CD8-positive, alpha-beta memory T cell (primary cell): ENCODE measurements at places on chromosomes 11 and 22.
A peak's percentile ranks its signal among the peaks of the same experiment; 100 is the strongest.

DNA sequence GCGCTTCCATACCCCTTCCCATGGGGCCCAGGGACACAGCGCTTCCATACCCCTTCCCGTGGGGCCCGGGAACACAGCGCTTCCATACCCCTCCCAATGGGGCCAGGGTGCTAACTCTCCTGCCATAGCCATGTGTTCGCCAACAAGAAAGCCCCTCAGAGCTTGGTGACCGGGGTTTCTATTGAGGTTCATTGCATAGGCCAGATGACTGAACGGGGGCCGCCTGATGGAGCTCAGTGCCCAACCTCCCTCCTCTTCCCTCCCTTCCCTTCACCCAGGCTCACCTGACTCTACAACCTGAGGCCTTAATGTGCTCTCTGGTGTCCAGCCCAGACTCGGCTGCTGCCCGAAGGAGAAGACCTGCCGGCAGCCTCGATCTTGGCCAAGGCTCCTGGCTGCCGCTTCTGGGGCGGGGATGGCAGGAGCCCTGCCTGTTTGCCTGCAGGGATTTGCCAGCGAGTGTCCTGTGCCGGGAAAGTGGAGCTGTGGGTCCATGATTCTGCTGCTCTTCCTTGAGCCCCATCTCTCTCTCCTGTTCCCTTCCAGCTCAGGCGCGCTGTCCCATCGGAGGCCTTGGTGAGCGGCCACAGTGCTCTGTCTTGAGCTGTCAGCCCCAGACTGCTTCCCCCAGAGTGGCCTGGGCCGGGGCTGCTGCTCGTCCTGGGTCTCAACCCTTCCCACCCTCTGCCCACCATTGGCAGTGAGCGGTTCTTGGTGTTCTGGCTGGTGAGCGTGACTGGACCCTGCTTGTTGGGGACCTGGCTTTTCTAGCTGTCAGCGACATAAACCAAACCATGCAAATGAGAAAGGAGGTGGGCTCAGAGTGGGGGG, 267.0 kb downstream of the TBC1D22A start:
- no peak overlapping the region for H3K27ac ChIP-seq
- no peak for DNase-seq
- H3K27me3 ChIP-seq: no peaks in the 10 kb centered on the region
- no peak overlapping the region for H3K4me3 ChIP-seq
- H3K4me1 ChIP-seq: no peaks in the 10 kb centered on the region

DNA sequence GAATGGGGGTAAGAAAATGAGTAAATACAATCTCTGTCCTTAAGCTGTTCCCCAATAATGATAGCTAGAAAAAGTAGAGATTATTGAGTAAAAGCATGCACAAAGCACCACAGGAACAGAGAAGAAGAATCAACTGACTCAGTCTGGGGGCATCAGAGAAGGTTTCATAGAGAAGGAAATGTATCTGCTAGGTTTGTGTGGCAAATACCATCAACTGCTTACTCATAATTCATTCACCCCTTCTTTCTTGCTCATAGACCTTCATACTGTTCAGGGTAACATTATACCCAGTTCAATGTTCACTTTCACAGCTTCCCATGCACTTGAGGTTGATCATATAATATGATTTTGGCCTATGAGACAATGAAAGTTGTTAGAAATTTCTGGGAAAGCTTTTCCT, 85.2 kb upstream of the SCUBE2 start:
- H3K4me1 ChIP-seq: no peaks in the 10 kb centered on the region
- H3K27ac ChIP-seq: no peak overlapping the region

GRCh38 chr22:31343235-31344191, 2.6 kb downstream of the PATZ1 start:
- DNase-seq: no peak
- peaks cover 49% of the 10 kb centered on the region for H3K36me3 ChIP-seq
- peaks cover 60% of the 10 kb centered on the region for H3K4me1 ChIP-seq
- H3K27me3 ChIP-seq: no peaks in the 10 kb centered on the region
- no peak overlapping the region for H3K27ac ChIP-seq

DNA sequence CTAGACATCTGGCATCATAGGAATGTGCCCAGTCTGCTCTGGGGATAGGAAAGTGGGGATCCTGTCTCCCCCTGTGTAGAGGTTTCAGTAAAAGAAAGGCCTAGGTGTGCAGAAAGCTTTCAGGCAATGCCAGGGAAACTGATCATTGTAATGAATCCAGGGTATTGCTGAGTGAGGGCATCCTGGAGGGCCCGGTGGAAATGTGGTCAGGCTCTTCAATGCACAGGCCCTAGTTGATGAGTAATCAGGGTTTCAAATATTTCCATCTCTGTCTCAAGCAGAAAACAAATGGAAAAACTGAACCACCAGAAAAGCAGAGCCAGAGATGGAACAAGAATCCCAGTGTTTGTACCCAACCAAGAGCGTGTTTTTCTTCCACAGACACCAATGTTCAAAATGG, 2.0 kb downstream of the CD3E start:
- peak overlapping the region; percentile 17 for H3K27ac ChIP-seq
- peaks cover 26% of the 10 kb centered on the region for H3K36me3 ChIP-seq
- H3K4me1 ChIP-seq: peaks cover 70% of the 10 kb centered on the region
- no peaks in the 10 kb centered on the region for H3K27me3 ChIP-seq
- DNase-seq: no peak

DNA sequence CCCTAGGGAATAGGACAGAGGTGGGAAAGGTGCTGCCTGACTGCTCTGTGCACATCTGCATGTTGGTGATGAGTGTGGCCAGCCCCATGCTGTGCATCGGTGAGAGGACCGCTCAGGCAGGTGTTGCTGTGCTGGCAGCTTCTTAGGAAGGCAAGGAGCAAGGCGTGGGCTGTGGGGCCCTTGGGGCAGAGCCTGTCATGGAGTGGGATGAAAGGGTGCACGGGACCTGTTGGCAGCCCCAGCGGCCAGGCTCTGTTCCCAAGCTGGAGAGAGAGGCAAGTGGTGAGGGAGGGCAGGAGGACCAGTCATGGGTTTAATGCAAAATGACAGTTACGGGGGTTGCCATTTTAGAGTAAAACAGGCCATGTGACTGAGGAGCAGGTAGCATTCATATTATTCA, 78.3 kb downstream of the ZBTB16 start:
- no peak overlapping the region for H3K27ac ChIP-seq
- no peaks in the 10 kb centered on the region for H3K36me3 ChIP-seq
- DNase-seq: no peak
- H3K27me3 ChIP-seq: no peaks in the 10 kb centered on the region
- peaks cover 23% of the 10 kb centered on the region for H3K4me1 ChIP-seq
- no peak overlapping the region for H3K4me3 ChIP-seq

DNA sequence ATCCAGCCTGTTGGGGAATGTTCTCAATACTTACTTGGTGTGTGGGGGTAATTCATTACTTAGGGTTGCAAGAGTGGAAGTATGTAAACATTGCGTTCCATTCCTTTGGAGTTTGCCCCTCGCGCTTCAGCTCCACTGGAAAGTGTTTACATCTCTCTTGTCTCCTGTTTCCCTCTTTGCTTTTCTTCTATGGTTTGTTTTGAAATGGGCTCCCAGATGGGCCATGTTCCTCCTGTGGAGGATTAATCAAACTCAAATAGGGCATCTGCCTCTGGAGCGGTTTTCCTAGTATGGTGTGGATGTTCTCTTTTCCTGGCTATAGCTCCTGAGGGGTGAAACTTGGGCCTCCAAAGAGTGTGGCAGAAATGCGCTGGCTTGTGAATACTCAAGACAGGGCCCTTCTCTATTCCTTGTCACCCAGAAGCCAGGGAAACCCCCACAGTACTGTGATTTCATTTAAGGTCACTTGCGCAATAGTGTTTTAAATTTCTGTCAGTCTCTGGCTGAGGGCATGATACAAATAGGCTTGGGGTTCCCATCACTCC, 51.9 kb downstream of the CD44 start:
- no peak overlapping the region for H3K27ac ChIP-seq
- H3K36me3 ChIP-seq: peaks cover 60% of the 10 kb centered on the region
- no peak for DNase-seq

DNA sequence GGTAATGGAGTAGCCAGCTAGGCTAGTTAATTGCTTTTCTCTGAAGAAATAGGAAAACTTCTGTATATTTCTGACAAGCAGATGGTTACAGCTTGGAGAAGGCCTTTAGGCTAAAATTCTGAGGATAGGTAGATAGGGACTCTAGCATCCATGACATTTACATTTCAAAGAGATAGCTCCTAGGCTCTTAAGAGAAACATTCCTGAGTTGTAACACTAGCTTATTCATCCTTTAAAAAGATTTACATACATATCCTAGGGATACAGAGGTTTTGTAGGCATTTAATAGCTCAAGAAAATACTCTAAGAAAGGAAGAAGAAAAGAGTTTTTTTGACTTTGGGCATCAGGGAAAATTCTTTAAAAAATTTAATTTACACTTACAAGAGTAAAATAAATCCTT, 130.9 kb upstream of the CCDC179 start:
- DNase-seq: no peak
- H3K27ac ChIP-seq: no peak overlapping the region
- H3K4me3 ChIP-seq: no peak overlapping the region
- no peaks in the 10 kb centered on the region for H3K36me3 ChIP-seq
- no peaks in the 10 kb centered on the region for H3K27me3 ChIP-seq
- no peaks in the 10 kb centered on the region for H3K4me1 ChIP-seq

DNA sequence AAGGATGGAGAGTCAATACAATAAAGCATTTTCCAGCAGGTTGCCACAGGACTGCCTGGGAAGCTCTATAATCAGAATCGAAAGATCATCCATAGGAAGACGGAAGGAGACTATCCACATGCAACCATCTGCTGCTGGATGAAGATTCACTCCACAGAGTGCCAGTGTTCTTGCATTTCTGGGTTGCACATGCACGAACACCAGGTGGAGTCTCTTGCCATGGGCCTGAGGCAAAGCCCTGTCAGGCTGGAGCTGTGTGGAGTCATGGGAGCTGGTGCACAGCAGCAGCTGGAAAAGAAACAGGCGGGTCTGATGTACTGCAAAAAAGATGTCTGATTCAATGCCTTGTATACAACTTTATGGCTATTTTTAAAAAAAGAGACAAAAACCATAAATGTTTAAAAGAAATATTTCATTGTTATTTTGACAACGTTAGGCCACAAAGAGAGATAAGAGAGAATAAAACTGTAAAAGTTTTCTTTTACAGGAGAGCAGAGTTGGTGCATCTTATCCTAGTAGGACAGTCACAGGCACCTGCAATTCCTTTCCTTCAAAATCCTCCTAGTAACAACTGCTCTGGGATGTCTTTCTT, 12.9 kb upstream of the FAT3 start:
- no peak for DNase-seq
- H3K4me1 ChIP-seq: no peaks in the 10 kb centered on the region
- no peaks in the 10 kb centered on the region for H3K27me3 ChIP-seq
- no peak overlapping the region for H3K27ac ChIP-seq

DNA sequence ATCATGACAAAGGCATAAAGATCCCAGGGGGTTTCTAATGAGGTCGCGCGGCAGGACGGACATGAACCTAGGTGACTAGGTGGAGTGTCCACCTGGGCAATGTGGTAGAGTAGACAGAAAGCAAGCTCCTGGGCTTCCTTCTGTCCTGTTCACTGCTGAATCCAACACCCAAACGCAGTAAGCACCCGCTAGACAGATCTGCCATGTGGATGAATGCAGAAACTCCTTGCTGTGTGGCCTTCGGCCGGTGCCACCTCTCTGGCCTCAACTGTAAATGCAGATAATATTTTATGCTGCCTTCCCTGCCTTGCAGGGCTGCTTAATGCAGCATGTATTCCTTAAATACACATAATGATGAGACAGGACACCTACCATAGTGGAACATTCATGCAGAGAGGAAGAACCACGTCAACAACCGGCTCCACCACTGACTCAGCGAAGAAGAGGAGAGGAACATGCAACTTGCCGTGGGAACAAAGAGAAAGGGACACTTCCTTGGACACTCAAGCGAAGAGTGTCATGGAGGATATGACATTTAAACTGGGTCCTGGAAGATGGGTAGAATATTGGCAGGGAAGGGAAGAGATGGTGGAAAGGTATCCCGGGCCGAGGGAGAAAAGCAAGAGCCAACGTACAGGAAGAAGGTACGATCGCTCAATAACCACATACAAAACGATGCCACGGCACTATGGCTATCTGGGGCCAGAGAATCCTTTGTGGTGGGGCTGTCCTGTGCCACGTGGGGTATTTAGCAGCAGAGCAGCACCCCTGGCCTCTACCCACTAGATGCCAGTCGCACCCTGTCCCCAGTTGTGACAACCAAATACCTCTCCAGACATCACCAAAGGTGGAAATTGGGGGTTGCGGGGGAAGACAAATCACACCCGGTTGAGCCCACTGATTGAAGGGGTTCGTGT, 30.8 kb downstream of the MYH9 start:
- H3K4me3 ChIP-seq: peak overlapping the region; percentile 49
- peak overlapping the region; percentile 36 for H3K27ac ChIP-seq
- peaks cover 2% of the 10 kb centered on the region for H3K36me3 ChIP-seq
- DNase-seq: peak; percentile 68

DNA sequence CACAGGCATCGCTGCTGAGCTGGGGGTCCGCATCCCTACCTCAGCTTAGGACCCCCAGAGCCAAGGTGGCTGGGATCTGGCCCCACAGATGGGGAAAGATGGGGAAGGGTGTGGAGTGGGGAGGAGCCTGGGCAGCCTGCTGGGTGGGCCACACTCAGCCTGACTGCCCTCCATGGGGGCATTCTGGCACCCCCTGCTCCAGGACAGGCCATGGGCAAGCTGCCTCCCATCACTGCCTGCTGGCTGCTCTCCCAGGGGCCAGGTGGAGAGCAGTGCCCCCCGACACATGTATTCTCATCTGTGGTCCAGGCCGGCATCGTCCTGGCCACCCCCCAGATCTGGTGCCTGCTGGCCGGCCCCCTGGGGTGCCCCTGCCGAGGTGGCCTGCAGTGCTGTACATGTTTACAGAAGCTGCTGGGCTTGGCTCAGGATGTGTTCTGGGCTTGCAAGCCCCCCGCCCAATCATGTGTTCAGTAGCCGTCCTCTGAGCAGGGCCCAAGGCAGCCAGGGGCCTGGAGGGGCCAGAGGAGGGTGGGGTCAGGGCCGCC, 7.8 kb upstream of the MYRF start:
- H3K4me3 ChIP-seq: no peak overlapping the region
- no peaks in the 10 kb centered on the region for H3K36me3 ChIP-seq
- H3K27me3 ChIP-seq: no peaks in the 10 kb centered on the region
- H3K4me1 ChIP-seq: no peaks in the 10 kb centered on the region

- H3K36me3 ChIP-seq: peaks cover 10% of the 10 kb centered on the region
- H3K4me3 ChIP-seq: peak overlapping the region; percentile 70
- peaks cover 33% of the 10 kb centered on the region for H3K4me1 ChIP-seq
- no peaks in the 10 kb centered on the region for H3K27me3 ChIP-seq
- H3K27ac ChIP-seq: peak overlapping the region; percentile 7
These were observed 725 bp downstream of the CASTOR1 start for GRCh38 chr22:30288419-30289140.

GRCh38 chr11:64196626-64197025, 9.9 kb upstream of the FERMT3 start:
- no peak overlapping the region for H3K27ac ChIP-seq
- H3K4me1 ChIP-seq: peaks cover 5% of the 10 kb centered on the region
- H3K4me3 ChIP-seq: no peak overlapping the region
- H3K36me3 ChIP-seq: peaks cover 68% of the 10 kb centered on the region
